Naive thymus-derived CD4-positive, alpha-beta T cell (primary cell): ENCODE measurements at places on chromosomes 12 and 14. TPM values are rescaled to one million over a fixed set of nuclear protein-coding genes. Genes with fewer than 3 reads are reported as not detected.
A peak's percentile ranks its signal among the peaks of the same experiment; 100 is the strongest.

GRCh38 chr14:33359288-33359881 is 420.7 kb downstream of the NPAS3 start:
- no peaks in the 10 kb centered on the region for H3K36me3 ChIP-seq
- H3K4me3 ChIP-seq: no peak overlapping the region
- H3K27me3 ChIP-seq: no peaks in the 10 kb centered on the region
- H3K27ac ChIP-seq: no peak overlapping the region
- no peak for DNase-seq

Gene TEX52
- not detected for total RNA-seq

Gene RNASE3
- not detected for total RNA-seq

DNA sequence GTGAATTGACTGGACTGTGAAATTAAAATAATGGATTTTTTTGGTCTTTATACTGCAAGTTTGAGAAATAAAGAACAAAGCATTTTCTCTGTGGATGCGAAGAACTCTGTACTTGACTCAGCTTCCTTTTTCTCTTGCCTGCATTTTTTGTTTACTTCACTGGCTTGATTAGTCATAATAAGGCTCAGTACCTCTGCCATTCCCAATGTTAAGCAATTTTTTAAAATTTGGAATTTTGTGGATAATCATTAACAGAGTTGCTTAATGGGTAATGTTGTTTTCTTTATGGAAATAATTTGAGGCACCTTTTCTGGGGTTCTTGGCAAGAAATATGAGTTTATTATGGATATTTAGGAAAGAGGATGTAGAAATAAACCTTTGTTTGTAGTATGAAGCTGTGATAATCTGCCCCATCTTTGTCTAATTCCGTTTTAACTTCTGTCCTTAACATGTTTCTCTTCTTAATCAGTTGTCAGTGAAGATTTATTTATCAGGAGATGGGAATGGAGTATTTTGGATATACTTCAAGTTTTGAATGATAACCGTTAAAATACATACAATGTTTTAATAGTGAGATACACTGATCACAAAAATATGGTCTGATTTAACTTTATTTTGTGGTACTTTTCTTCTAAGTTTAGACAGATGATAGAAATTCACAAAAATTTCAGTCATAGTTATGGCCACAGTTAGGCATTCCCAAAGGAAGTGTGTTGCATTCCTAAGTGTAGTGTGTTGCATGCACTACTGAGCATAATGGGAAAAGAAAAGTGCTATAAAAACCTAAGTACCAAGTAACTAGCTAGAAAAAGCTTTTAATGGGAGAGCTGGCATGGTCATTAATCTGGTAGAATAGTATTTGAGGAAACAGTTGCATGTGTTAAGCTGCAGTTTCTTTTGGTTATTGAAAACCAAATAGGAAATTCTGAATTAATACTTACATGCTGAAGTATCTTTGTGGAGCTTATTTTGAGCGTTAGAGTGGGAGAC is 27.7 kb downstream of the WNK1 start:
- H3K27ac ChIP-seq: no peak overlapping the region
- no peak for DNase-seq
- no peak overlapping the region for H3K4me3 ChIP-seq

- peak overlapping the region; percentile 87 for H3K27ac ChIP-seq
- H3K4me3 ChIP-seq: peak overlapping the region; percentile 79
- peak; percentile 34 for DNase-seq
- H3K36me3 ChIP-seq: no peaks in the 10 kb centered on the region
- H3K27me3 ChIP-seq: no peaks in the 10 kb centered on the region
These were observed 23.7 kb upstream of the SLC2A3 start for GRCh38 chr12:7959701-7960121.

Gene TMEM106C
- total RNA-seq: 34.7 TPM

Gene PPFIA2
- total RNA-seq: not detected

DNA sequence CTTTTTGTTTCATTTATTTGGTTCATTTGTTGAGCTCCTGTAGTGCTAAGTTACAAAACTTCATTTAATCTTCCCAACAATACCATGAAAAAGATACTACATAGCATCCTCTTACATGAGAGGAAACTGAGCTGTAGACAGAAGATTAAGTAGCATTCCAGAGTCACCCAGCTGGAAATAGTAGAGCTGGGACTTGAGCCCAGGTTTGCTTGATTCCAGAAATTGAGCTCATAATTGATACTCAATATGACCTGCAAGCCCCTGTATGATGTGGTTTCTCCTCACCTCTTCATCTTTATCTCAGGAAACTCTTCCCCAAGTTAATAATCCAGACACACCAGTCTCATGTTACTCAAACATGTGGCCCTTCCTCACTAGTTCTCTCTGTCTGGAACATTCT is 87.0 kb upstream of the DAAM1 start:
- H3K36me3 ChIP-seq: no peaks in the 10 kb centered on the region
- no peak overlapping the region for H3K27ac ChIP-seq
- H3K4me1 ChIP-seq: no peaks in the 10 kb centered on the region
- H3K4me3 ChIP-seq: no peak overlapping the region

DNA sequence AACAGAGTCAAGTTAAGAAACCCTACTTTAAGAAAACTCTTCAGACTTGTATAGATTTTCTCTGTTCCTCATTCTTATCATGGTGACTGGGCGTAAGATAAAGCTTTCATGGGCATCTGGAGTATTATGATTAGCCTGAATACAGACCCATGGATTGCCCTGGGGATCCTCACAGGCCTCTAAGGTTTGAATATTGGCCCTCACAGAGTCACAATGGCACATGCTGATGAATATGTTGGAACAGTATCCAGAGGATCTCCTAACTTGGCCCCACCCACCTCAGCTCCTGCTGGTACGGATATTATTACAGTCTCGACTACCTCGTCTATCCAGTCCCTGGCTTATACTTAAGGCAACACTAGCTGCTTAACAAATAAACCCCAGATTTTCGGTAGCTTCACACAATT is 8.1 kb downstream of the OSBPL8 start:
- no peaks in the 10 kb centered on the region for H3K36me3 ChIP-seq
- peaks cover 22% of the 10 kb centered on the region for H3K4me1 ChIP-seq
- no peaks in the 10 kb centered on the region for H3K27me3 ChIP-seq
- no peak for DNase-seq
- no peak overlapping the region for H3K27ac ChIP-seq

Gene RPGRIP1
- not detected in 2 replicates for total RNA-seq

GRCh38 chr12:45310627-45310968 is 94.7 kb downstream of the ANO6 start:
- no peak overlapping the region for H3K27ac ChIP-seq
- no peaks in the 10 kb centered on the region for H3K4me1 ChIP-seq
- no peak for DNase-seq
- H3K4me3 ChIP-seq: no peak overlapping the region

Gene FOS
- 11.3 TPM for total RNA-seq

Gene RHOJ
- not detected for total RNA-seq

Gene NPFF
- not detected for total RNA-seq

DNA sequence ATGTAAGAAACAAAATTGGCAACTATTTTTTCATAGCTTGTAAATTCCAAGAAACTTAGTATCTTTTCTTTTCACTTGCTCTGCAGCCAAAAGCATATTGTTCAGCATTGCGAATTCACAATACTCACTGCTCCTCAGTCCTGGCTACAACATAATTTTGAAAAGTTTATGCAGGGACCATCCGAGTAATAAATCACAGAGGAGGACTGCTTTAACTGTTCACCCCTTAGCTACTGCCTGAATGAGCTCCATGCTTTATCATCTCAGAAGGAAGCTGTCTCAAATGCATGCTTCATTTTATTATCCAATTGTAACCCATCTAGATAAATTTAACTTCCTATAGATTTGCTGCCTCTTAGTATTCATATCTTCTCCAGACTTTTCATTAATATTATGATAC is 827.8 kb downstream of the DIO2 start:
- no peak for DNase-seq
- H3K27me3 ChIP-seq: no peaks in the 10 kb centered on the region
- no peak overlapping the region for H3K27ac ChIP-seq
- no peak overlapping the region for H3K4me3 ChIP-seq
- no peaks in the 10 kb centered on the region for H3K4me1 ChIP-seq

GRCh38 chr12:997505-997904 is 6.5 kb downstream of the ERC1 start:
- H3K4me1 ChIP-seq: no peaks in the 10 kb centered on the region
- no peak for DNase-seq
- H3K4me3 ChIP-seq: no peak overlapping the region
- H3K27me3 ChIP-seq: no peaks in the 10 kb centered on the region
- no peaks in the 10 kb centered on the region for H3K36me3 ChIP-seq

Gene MYF6
- total RNA-seq: not detected

Gene LLPH
- total RNA-seq: 29.1 and 34.1 TPM in 2 replicates

DNA sequence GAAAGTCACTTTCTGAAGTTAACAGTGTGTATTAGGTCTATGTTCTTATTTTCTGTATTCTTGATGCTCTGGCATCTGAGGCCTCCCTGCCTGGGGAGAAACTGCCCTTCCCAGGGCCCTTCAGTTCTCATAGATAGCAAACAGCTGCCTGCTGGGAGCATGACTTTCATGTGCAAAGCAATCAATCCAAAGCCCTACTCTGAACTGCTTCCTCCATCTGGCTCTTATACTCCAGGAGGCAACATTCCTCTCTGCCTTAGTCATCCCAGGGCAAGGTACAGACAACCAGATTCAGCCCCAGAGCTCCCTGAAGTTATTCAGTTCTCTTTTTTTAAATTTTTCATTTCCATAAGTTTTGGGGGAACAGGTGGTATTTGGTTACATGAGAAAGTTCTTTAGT is 41.7 kb upstream of the RIN3 start:
- H3K27ac ChIP-seq: no peak overlapping the region
- H3K27me3 ChIP-seq: no peaks in the 10 kb centered on the region
- no peaks in the 10 kb centered on the region for H3K4me1 ChIP-seq

Gene FSCB
- total RNA-seq: not detected

- H3K36me3 ChIP-seq: no peaks in the 10 kb centered on the region
- no peaks in the 10 kb centered on the region for H3K4me1 ChIP-seq
- H3K27me3 ChIP-seq: no peaks in the 10 kb centered on the region
- H3K4me3 ChIP-seq: no peak overlapping the region
- no peak overlapping the region for H3K27ac ChIP-seq
These were observed 769.5 kb upstream of the NOVA1 start for GRCh38 chr14:27367345-27367744.

GRCh38 chr14:69850086-69850735 is 29.0 kb upstream of the SMOC1 start:
- no peaks in the 10 kb centered on the region for H3K27me3 ChIP-seq
- no peaks in the 10 kb centered on the region for H3K4me1 ChIP-seq
- no peak for DNase-seq
- H3K36me3 ChIP-seq: no peaks in the 10 kb centered on the region
- H3K27ac ChIP-seq: no peak overlapping the region

GRCh38 chr12:103710544-103710943 is 123.5 kb downstream of the STAB2 start:
- no peak overlapping the region for H3K27ac ChIP-seq
- no peaks in the 10 kb centered on the region for H3K36me3 ChIP-seq
- H3K4me3 ChIP-seq: no peak overlapping the region
- DNase-seq: no peak
- H3K27me3 ChIP-seq: no peaks in the 10 kb centered on the region

- no peak overlapping the region for H3K4me3 ChIP-seq
- H3K27me3 ChIP-seq: no peaks in the 10 kb centered on the region
- H3K36me3 ChIP-seq: peaks cover 4% of the 10 kb centered on the region
- H3K27ac ChIP-seq: peak overlapping the region; percentile 84
These were observed 205.0 kb upstream of the FOXN3 start for GRCh38 chr14:89621791-89622638.

Gene DBX2
- not detected for total RNA-seq

GRCh38 chr12:6230321-6231110 is 30.3 kb downstream of the CD9 start:
- no peak overlapping the region for H3K4me3 ChIP-seq
- no peaks in the 10 kb centered on the region for H3K27me3 ChIP-seq
- DNase-seq: peak; percentile 59
- H3K4me1 ChIP-seq: peaks cover 27% of the 10 kb centered on the region
- peak overlapping the region; percentile 53 for H3K27ac ChIP-seq
- H3K36me3 ChIP-seq: no peaks in the 10 kb centered on the region

DNA sequence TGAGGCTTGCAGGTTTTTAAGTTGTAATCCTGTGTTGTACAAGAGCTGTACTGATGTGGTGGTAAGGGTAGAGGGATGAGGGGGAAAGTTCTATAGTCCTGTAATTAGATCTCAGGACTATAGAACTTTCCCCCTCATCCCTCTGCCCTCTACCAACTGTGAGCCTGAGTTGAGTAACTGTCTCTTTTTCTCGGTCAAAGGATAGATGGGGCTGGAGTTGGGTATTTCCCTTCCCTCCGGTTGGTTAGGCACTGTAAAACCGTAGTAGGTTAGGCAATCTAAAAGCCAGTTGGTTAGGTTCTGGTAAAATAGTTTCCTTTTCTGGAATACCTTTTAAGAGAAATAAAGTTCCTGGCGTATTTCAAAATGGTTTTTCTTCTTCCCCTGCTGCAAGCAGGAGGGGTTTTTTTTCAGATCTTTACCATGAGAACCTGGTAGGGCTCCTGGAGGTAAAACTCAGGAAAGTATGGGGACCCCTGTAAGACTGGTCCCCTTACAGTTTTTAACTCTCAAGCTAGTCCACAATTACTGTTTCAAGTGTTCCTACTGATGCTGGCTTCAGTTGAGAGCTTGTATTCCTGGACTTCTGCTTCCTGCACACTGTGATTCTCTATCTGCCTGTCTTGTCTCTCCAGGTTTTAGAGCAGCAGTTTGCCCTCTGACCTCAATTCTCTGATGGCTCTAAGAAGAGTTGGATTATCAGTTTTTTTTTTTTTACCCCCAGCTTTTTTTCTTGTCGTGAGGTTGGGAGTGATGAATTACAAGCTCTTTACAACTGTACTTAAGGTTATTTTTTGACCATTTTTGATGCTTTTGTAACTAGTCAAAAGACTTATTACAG is 58.7 kb downstream of the FUT8 start:
- no peak overlapping the region for H3K27ac ChIP-seq
- peaks cover 5% of the 10 kb centered on the region for H3K36me3 ChIP-seq
- no peaks in the 10 kb centered on the region for H3K27me3 ChIP-seq
- DNase-seq: no peak

Gene CDC42BPB
- total RNA-seq: 4.8 TPM

Gene SMOC1
- not detected for total RNA-seq

DNA sequence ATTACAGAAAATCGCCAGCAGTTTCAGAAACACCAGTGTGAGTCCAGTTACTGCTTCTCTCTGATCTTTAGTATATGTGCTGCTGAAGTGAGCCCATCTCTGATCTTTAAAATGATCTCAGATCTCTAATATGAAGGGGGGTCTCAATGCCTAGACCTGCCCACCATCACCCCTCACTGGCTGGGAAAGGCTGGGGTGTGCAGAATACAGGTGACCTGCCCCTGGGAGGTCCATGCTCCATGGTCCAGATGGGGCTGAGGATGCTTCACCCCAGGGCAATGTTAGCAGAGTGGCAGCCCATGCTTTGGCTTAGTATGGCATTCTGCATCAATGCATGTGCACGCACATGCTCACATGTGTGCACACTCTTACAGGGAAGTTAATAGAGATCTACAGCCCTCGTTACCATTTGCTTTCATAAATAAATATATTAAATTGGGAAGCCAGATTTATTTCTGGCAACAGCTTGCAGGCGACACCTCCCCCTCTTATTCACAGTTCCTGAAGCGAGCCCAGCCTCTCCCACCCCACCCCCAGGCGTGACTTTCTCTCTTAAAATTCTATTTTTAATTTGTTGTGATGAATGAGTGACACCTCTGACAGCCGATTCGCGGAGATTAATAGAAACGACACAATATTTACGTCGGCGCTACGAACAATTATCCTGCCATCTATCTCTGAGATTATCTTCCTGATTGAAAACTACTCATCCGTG is 104.7 kb upstream of the ESRRB start:
- H3K4me3 ChIP-seq: no peak overlapping the region
- H3K4me1 ChIP-seq: no peaks in the 10 kb centered on the region
- H3K27me3 ChIP-seq: no peaks in the 10 kb centered on the region
- H3K36me3 ChIP-seq: no peaks in the 10 kb centered on the region
- no peak for DNase-seq
